ENCODE measurements at places on chromosomes 16 and 17. TPM values are rescaled to one million over a fixed set of nuclear protein-coding genes. Genes with fewer than 3 reads are reported as not detected.

The HSD17B2 gene
- total RNA-seq = not detected

DNA sequence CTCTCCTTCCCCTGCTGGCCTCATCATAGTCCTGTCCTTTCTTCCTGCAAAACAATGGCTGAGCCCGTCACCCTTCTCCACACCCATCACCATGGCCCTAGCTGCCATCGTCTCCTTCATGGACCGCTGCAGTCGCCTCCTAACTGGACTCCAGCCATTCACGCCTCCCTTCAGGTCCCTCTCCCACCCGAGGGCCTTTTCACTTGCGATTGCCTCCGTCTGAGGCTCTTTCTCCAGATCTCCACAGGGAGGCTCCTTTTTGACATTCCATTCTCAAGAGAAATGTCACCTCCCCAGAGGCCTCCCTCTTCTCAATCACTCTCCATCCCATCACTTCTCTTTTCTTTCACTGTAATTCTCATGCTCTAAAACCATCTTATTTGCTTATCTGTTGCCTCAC is 23.5 kb downstream of the GSG1L start:
- no peaks in the 10 kb centered on the region for H3K27me3 ChIP-seq
- H3K4me1 ChIP-seq = no peaks in the 10 kb centered on the region
- H3K4me3 ChIP-seq = no peak overlapping the region
- H3K36me3 ChIP-seq = no peaks in the 10 kb centered on the region
- DNase-seq = no peak

GRCh38 chr17:73189417-73190099 is 3.3 kb upstream of the COG1 start:
- H3K27me3 ChIP-seq = no peaks in the 10 kb centered on the region
- no peak overlapping the region for H3K4me3 ChIP-seq
- DNase-seq = peak; percentile 65
- no peak overlapping the region for H3K27ac ChIP-seq

- peaks cover 25% of the 10 kb centered on the region for H3K36me3 ChIP-seq
- H3K4me1 ChIP-seq = peaks cover 9% of the 10 kb centered on the region
- peak overlapping the region; percentile 93 for H3K27ac ChIP-seq
- DNase-seq = no peak
Observed at GRCh38 chr17:50199211-50199802, 2.1 kb downstream of the COL1A1 start.

DNA sequence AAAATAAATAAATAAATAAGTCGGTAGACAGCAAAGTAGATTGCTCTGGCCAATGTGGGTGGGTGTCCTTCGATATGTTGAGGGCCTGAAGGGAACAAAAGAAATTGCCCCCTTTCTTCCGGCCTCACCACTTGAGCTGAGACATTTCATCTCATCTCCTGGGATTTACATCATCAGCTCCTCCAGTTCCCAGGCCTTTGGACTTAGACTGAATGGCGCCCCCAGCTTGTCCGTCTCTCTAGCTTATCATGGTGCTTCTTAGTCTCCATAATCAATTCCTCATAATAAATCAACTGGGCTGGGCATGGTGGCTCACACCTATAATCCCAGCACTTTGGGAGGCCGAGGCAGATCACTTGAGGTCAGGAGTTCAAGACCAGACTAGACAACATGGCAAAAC is 13.8 kb upstream of the HAP1 start:
- H3K36me3 ChIP-seq = no peaks in the 10 kb centered on the region
- no peak for DNase-seq
- H3K27ac ChIP-seq = no peak overlapping the region
- no peak overlapping the region for H3K4me3 ChIP-seq
- H3K27me3 ChIP-seq = no peaks in the 10 kb centered on the region

GRCh38 chr16:88358023-88358420 is 24.7 kb upstream of the ZNF469 start:
- H3K4me3 ChIP-seq = no peak overlapping the region
- H3K36me3 ChIP-seq = no peaks in the 10 kb centered on the region
- no peak for DNase-seq
